Activated T-cell treated with anti-CD3 and anti-CD28 coated beads for 4 hours (primary cell): ENCODE measurements at places on chromosomes 16 and 17.

DNA sequence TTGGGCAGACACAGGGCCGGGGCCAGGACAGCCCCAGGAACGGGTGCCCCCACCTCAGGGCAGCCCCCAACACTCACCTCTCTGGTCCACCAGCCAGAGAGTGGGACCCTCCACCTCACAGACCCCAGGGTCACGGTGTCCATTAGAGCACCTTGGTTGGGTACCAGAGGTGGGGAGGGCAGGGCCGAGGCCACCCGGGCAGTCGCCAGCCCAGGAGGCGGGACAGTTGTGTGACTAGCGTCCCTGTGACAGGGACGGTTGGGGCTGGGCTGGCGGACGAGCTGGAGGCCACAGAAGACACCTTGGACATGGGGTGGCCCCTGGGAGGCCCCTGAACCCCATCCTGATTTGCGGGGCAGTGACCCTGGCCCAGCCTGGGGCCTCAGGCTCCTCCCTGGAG, 11.7 kb upstream of the C1QTNF8 start:
- no peak for DNase-seq

- no peak for DNase-seq
Measured at GRCh38 chr17:49899191-49899485, 51.3 kb upstream of the TAC4 start.

DNA sequence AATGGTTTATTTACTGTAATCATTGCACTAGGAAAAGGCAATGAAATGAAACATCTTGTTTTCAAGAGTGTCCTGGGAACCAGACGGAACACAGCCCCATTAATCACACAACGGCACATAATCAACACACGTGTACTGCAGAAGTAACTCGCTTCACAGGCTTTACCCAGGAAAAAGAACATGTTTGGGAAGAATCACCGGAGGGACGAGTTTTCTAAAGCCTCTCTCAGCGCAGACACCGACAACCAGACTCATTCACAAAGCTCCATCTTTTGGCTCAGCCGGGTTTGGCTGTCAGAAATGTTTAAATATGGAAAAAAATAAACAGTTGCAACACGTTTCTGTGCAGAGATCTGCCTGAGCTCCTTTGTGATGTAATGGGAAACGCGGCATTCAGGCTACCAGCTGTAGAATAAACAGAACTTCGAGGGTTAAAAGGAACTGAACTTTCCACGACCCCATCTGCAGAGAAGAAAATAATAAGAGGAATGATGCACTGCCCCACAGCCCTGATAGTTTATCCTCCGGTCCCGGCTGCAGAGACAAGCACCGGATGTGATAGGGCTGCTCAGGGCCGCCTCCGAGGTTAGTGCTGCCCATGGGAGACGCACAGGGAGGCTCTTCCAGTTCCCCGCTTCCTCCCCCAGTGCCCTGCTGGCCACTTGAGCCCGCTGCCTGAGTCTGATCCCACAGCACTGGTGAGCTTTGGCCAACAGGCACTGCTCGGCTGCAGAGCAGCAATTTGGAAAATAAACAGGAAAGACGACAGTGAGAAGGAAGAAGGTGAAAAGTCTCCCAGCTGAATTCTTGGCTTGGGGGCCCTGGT, 119.8 kb downstream of the HIC1 start:
- no peak for DNase-seq

- DNase-seq, result no peak
Measured at GRCh38 chr17:67487506-67487905, 110.4 kb downstream of the PITPNC1 start.

DNA sequence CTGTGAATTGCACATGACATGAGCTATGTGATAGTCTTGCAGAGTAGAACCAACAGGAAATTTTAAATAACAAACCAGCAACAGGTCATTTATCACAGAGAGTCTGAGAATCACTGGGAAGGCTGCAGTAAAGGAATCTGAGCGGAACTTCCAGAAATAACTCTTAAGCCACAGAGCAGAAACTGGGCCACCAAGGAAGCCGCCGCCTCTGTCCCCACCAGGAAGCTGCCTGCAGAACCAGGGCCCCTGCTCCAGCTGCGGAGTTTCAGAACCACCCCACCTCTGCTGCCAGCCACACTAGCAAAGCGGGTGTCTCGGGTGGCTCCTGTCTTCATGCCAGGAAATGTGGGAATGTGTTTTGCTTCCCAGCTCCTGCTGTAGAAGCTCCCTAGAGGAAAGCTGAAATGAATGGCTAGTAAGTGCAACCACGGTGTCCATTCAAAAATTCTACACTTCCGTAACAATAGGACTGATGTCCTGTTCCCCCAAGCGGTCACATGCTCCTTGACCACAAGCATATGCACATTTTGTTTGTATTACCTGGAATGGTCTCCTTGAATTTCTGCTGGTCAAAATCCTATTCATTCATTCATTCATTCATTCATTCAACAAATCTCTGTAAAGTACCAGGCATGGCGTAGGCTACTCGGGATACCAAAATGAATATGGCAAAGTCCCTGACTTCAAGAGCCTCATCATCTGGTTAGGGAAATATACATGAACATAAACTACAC, 7.7 kb upstream of the ITPRIPL2 start:
- DNase-seq, result no peak

DNA sequence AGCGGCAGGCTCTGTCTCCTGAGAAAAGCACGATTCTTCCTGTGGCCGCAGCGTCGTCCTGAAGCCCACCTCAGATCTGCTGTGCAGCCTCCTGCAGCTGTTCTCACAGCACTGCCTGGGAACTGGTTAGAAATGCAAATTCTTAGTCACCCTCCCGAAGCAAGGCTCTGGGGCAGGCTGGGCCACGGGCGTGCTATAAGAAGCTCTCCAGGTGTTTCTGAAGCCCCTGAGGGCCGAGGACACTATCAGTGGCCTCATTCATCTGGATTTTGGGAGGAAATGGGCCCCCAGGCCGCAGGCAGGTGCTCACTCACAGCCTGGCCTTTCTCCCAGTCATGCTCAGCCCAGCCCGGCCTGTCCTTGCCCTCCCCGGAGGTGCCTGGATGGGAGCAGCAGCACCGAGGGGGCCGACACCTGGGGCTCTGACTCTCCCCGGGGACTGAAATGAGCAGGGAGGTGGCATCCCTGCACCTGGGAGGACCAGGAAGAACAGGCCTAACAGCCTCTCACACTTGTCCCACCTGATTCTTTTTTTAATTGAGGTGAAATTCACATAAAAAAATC, 10.4 kb upstream of the NLRC3 start:
- no peak for DNase-seq

DNA sequence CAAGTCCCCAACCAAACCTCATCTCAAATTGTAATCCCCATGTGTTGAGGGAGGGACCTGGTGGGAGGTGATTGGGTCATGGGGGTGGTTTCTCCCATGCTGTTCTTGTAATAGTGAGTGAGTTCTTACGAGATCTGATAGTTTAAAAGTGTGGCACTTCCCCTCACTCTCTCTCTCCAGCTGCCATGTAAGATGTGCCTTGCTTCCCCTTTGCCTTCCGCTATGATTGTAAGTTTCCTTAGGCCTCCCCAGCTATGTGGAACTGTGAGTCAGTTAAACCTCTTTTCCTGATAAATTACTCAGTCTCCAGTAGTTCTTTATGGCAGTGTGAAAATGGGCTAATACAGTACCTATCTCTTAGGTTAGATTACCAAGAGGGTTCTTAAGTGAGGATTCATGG, 5.8 kb downstream of the PMFBP1 start:
- DNase-seq, result no peak

- no peak for DNase-seq
Measured at GRCh38 chr17:75338335-75338734, 49.1 kb upstream of the SLC25A19 start.

- DNase-seq, result no peak
Measured at GRCh38 chr16:27298132-27298531, 15.6 kb upstream of the IL4R start.

DNA sequence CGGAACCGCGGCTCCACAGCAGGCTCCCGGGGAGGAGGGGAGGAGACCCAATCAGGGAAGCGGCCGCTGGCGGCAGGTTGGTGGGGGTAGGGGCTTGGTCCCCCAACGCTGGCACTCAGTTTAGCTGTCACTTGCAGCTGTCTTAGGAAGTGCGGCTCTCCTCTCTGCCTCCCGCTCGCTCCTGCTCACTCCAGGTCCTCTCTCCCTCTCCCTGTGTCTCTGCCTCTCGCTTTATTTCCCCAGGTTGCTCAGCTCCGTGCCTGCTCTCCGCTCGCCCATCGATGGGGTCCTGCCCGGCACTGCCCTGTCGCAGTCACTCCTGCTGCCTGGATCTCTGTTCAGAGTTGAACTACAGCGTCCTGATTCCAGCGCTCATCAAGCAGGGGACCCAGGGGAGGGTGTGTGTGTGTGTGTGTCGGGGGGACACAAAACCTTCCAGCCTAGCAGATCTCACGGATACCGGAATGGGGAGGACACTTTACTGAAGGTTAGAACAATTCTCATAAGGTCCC, 145.6 kb downstream of the ENGASE start:
- no peak for DNase-seq

DNA sequence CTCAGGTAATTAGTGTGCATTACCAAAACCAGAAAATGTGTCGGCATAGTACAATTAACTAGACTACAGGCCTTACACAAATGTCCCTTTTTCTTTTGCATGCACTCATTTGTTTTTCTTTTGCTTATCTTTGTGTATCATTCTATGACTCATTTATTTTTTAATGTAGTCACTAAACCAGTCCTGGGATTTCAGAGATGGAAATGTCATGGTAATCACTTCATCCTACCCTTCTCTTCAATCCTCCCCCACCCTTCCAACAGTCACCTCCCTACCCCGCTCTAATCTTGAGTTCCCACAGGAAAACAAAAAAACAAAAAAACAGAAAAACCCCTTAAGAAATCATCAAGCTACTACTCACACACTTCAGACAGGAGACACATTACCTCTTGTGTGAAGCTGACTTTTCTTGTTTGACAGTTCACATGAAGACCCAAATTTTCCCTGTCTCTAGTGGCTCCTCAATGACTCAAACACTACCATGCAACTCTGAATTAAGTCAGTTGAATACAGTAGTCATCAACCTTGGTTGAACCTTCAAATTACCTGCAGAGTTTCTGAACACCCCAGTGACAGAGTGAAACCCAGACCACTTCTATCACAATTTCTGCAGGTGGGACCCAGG, 242.4 kb upstream of the SALL1 start:
- no peak for DNase-seq

GRCh38 chr16:88588754-88589153, 18.6 kb downstream of the ZC3H18 start:
- DNase-seq, result no peak

DNA sequence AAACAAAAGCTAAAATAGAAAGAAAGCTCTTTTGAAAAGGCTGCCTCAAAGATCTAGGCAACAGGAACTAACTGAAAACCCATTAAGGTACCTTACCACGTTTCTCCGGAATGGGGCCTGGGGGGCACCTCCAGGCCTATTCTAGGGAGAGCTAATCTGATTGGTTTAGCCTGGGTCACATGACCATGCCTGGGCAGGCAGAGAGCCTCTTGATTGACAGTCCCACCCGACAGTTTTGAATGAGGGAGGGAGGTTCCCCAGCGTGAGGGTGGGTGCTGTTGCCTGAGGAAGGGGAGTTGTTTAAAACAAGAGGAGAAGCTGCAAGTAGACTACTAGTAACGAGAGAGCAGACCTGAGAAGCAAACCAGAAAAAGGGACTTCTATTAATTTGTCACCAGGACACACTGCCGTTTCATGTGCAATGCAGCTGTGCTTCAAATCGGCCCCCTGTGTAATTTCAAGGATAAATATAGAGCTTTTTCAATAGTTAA, 143.4 kb upstream of the HS3ST2 start:
- no peak for DNase-seq

- DNase-seq, result no peak
Measured at GRCh38 chr17:70786081-70786480, 616.7 kb downstream of the KCNJ2 start.

DNA sequence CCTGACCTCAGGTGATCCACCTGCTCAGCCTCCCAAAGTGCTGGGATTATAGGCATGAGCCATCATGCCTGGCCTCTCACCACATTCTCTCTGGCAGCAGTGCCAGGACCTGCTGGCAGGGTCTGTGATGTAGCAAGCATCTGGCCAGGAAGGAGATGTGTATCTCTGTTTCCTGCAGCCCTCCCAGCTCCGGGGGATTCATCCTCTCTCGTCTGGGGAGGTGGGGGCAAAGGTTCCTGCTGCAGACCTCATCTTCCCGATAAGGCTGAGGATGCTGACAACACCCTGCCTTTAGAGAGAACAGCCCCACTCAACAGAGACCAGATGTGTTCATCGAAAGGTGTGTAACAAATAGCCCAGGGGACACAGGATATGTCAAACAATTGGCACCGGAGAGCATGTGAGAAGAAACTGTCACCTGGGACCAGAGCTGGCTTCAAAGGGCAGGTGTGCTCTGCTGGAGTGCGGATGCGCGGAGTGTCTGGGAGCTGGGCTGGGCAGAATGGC, 54.8 kb upstream of the SEC14L1 start:
- no peak for DNase-seq

GRCh38 chr16:71971571-71971970, 28.6 kb downstream of the PKD1L3 start:
- DNase-seq, result no peak

DNA sequence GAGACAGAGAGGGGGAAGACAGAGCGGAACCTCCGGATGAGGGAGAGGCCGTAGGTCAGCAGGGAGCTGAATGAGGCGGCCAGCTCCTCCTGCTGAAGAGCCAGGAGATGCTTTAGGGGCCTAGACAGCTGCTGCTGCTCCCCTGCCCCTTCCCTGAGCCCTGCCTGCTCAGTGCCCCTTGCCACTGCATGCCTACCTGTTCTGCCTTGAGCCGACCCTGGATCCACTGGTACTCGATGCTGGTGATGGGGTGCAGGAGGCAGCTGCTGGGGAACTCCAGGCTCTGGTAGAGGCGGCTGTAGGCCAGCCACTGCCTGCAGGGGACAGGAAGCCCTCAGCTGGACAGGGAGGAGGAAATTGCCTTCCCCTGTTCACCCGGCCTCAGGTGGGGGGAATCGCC, 7.6 kb downstream of the UNC13D start:
- no peak for DNase-seq

GRCh38 chr16:88596483-88596882, 26.3 kb downstream of the ZC3H18 start:
- DNase-seq, result no peak

DNA sequence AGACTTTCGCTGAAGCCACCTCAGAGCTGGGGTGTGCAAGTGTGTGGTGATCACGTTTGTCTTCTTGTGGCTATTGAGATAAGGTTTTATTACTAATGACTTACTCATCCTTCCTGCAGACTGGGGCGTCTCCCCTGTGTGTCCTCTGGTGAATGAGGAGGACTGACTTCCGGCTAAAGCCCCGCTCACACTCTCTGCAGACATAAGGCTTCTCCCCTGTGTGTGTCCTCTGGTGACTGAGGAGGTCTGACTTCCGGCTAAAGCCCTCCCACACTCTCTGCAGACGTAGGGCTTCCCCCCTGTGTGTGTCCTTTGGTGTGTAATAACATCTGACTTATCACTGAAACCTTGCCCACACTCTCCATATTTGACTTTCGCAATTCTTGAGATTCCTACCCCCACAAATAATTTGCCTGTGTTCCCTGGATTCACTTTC, 19.4 kb downstream of the PRDM7 start:
- no peak for DNase-seq
